KBM-7 (cell line): ENCODE measurements at places on chromosomes 7 and 10.

DNA sequence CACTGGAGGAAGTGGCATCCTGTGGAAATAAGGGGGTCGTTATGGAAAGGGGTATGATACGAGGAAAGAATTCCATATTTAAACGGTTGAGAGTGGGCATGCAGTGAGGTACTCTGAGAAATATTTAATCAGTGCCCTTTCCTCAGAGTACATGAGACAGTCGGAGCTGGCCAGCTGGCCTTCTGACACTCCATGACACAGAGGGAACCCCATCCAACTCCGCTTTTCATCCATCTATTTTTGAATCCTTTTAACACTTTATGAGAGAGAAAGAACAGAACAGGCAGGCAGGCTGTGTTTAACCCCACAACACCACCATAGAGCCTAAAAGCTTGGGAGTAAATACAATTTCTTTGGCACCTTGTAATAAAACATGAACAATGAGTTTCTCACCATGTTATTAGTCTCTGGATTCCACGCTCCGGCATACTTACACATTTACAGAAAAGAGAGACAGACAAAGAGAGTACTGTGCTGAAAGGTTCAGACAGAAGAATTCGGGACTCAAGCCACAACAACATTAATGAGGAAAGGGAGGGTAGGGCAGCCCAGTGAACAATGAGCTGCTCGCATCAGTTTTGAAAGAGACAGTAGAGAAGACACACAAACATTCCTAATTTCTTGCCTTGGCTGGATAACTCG, 124.2 kb upstream of the PDLIM1 start:
- DNase-seq, result no peak

- DNase-seq, result no peak
Measured at GRCh38 chr10:87827681-87828080, 9.7 kb upstream of the ATAD1 start.

DNA sequence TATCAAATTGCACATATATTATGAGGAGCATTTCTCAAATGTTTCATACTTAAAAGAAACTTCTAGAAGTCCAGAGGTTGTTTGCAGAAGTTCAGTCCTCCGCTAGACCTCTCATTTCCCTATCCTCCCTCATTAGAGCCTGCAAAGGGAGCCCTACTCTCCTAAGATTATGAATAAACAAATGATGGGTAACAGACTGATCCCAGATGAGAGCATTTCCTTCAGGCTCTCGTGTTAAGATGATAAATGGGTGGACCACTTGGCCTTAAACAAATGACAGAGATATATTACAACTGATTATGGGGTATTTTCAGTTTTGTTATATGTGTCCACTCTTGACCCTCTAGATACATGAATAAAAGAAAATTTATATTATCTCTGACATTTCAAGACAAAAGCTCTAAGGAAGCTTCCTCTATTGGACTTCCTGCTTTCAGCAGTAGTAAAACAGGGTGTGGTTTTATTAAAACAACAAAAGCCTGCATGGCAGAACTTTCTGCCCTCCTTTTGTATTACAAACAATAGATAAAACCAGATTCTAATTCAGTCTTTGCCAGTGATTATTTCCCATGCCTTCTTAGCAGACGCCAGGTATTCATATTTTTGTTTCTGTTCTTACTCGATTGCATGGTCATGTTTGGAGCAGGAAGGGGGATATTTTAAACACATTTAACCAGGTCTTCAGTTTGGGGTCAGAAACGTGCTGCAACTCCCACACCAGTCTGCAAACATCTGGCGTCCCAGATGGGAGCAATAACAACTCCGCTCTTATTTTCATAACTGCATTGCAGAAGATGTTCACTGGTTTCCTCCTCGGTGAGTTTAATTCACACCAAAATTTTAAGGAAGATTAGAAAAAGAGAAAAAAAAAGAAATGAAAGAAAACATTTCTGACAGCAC, 52.4 kb upstream of the FAM204A start:
- DNase-seq, result peak; percentile 78

DNA sequence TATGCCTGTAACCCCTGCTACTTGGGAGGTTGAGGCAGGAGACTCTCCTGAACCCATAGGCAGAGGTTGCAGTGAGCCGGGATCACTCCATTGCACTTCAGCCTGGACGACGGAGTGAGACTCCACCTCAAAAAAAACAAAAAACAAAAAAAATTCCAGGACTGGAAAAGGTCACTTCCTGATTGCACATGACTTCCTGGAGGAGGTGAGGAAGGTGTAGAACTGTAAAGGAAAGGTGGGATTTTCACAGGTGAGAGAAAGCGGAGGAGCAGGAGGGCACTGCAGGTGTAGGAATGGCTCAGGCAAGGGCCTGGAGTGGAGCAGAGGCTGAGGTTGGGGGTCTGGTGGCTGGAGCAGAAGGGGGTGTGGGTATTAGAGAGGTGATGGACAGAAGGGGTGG, 3.2 kb upstream of the MUC3A start:
- DNase-seq, result no peak

DNA sequence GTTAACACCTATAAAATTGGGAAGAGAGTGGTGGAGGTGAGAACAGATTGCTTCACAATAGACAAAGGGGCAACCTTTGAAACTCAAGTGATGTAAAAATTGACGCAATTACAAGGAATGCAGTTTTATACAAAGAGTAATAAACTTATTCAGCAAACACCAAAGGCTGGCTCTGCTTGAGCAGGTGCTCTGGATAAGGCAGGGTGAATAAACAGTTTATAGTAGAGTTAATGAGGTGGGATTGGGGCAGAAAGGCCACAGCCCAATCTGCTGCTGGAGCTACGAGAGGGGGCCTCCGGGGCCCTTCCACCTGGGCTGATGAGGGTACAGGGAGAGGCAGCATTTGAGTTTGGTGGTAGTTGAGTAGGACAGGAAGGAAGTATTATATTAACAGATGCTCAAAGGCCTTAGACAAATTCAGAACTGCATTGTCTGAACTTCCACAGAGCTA, 6.0 kb downstream of the MUC12 start:
- DNase-seq, result no peak

DNA sequence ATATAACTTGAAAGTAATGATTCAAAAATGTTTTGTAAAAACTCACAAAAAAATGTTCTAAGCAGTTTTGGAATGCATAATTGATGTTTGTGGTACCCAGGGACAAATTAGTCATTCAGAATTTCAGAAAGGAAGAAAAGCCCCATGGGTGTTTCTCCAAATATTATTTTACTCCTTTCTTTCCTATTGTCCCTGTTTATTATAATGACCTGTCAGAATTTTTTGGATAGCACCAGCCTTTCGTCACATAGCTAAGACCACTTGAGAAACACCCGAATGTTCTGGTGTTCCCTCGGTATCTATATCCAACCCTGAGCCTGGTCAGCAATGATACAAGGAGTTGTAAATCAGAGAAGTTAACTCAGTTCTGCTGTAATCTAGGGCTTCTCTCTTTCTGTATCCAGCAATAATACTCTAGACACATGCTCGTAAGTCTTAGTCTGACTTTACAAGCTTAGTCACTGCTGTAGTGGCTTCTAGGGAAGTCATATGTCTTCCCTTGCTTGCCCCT, 64.8 kb upstream of the MEOX2 start:
- no peak for DNase-seq
